ENCODE measurements at places on chromosomes 16 and 17.

DNA sequence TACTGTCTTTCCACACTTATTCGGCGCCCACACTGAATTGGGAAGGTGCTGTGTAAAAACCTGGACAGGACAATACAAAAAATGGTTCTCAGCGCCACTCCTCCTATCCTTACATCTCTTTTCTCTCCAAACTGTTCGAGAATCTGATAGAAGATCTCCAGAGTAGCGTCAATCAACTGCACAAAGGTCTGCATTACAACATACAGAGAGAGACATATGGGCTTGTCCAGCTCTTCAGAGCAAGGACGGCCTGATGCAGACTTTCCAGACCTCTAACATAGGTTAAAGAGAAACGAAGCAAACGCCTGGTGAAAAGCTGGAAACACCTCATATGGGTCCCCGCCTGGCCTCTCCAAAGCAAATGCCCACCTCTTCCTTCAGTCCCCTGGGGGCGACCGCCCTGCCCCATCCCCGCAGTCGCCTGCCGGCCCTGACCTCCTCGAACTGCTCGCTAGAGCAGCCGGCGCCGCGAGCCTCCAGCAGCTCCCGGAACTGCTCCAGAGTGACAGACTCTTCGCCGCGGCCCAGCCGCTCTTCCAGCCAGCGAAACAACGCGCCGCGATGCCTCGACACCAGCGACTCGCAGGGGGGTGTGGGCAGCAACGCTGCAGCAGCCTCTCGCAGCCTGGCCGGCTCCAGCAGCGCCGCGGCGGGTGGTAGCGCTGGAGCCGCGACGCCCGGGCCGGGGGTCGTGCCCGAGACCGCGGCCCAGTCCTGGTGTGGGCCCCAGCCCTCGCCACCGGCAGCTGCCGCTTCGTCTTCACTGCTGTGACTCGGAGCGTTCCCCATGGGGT, 526 bp downstream of the ZZEF1 start:
- DNase-seq = no peak

DNA sequence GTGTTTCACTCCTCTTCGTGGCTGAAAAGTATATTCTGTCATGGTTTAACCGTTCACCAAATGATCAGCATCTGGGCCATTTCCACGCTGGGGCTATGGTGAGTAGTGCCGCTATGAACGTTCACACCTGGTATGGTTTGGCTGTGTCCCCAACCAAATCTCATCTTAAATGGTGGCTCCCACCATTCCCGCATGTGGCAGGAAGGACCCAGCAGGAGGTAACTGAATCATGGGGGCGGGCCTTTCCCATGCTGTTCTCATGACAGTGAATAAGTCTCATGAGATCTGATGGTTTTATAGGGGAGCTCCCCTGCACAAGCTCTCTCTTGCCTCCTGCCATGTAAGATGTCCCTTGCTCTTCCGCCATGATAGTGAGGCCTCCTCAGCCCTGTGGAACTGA, 45.7 kb upstream of the ZNF469 start:
- DNase-seq = no peak

- no peak for DNase-seq
Observed at GRCh38 chr17:62807812-62808575, at the start of gene MARCHF10. MARCHF10 (minus strand) TSS chr17:62808314; CDS start chr17:62801735, 6,579 bp downstream.

GRCh38 chr17:19626079-19626478, 22.5 kb upstream of the ALDH3A2 start:
- DNase-seq = no peak

DNA sequence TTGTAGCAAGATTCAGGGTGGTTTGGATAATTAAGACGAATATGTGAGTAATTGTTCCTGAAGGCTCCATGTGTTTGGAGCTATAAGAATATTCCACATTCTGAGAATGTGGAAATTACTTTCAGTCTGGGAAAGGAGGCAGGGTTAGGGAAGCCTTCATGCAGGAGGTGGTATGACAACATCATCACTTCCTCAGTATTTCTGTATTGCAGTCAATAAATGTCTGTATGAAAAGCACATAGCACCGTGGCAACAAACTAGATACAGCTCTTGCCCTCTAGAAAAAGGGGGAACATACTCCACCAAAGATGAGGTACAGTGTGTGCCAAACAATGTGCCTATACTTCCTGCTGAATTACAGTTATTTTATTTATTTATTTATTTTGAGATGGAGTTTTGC, 26.1 kb upstream of the DHRS7B start:
- DNase-seq = no peak

DNA sequence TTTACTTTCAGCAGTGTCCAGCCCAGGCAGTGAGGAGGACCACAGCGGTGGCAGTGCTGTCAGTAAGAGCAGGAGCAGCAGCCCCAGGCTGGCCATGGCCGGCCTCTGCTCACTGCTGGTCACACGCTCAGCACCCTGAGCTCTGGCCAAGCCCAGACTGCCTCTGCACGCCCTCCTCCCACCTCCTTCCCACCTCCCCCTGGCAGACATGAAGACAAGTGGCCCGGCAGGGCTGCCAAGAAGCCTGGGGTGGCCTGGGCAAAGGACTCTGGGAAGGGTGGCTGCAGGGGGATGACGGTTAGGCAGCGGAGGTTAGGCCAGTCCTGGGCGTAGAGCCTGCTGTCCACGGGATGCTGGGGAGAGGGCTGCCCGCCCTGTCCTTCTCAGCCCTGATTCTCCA, at the start of gene C16orf89:
Gene C16orf89, minus strand, starts transcription at position 144 of the 400 bp plus-strand sequence. Its CDS starts 48 bp downstream, at position 96.
- DNase-seq = no peak

GRCh38 chr17:48646183-48647102, 20.3 kb upstream of the HOXB9 start:
- no peak for DNase-seq

DNA sequence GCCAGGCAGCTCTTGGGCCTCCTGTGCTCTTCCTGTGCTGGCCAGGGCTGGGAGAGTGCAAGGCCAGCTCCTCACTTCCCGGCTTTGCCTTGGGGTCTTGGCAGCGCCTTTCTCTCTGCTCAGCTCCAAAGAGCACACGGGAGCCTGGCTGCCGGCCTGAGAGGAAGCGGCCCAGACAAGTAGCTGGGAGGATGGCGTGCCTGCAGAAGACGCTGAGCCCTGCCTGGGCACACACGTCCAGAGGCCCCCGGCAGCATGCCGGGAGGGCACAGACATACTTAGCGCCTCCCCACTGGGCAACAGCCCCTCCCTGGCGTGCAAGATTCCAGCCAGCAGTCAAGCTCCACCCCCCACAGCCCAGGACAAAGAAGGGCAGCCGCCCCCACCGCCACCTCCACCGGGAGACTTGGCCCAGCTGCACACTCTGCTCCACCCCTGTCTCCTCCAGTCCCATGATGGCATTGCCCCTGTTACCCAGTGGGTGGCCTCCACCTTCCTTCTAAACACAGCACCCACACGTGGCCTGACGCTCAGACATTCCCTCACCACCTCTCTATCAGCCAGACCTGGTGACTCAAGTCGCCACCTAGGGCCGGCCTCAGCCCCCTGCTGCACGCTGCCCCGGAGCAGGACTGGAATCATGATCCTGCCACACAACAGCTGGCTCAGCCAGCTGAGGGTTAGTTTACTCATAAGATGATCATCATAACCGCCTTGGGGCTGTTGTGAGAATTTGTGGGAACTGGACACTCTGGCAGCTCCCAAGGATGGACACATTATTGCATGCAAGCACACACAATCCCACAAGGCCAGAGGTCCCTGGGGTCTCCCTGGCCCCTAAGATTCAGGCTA, 12.4 kb downstream of the SGCA start:
- peak; percentile 79 for DNase-seq

GRCh38 chr16:14186795-14187221, 115.7 kb downstream of the MRTFB start:
- no peak for DNase-seq

DNA sequence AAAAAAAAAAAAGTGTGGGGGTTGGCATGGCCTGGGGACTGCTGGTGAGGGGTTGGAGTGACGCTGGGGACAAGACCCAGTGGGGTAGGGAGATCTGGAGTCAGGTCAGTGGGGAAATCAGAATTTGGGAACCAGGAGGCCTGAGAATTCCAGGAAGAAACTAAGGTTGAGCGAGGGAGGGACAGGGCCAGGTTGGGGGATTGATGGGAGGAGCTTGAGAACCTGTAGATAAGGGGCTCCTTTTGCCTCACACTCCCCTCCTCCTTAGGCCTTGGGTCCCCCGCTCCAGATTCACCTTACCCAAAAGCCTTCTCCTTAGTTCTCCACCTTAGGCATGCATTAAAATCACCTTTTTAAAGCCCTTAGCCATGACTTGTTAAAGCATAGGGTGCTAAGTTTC, 8.3 kb upstream of the PYDC1 start:
- DNase-seq = no peak

- DNase-seq = peak; percentile 16
Observed at GRCh38 chr16:20899477-20900298, 470 bp downstream of the DCUN1D3 start.

GRCh38 chr16:48498769-48499631, 111.0 kb downstream of the N4BP1 start:
- DNase-seq = peak; percentile 44

GRCh38 chr17:66673668-66674276, 161.1 kb upstream of the CACNG5 start:
- peak; percentile 59 for DNase-seq

DNA sequence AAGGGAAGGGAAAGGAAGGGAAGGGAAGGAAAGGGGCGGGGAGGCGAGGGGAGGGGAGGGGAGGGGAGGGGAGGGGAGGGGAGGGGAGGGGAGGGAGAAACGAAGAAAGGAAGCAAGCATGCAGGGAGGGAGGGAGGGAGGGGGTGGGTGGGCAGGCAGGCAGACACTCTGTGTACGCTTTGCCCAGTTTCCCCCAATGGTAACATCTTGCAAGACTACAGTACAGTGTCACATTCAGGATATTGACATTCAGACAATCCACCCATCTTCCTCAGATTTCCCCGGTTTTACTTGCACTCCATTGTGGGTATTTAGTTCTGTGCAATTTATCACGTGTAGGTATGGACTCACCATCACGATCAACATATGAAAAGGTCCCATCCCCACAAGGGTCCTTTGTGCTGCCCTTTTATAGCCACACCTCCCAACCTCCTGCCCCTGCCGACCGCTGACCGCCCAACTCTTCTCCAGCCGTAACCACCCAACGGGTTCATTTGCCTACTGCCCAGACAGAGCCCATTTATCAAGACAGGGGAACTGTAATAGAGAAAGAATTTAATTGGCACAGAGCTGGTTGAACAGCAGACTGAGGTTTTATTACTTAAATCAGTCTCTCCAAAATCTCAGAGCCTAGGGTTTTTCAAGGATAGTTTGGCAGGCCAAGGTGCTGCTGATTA, 91.4 kb upstream of the FA2H start:
- no peak for DNase-seq

All from mucosa of gallbladder (tissue), 1 donor.